ENCODE measurements at places on chromosomes 13 and 19.

DNA sequence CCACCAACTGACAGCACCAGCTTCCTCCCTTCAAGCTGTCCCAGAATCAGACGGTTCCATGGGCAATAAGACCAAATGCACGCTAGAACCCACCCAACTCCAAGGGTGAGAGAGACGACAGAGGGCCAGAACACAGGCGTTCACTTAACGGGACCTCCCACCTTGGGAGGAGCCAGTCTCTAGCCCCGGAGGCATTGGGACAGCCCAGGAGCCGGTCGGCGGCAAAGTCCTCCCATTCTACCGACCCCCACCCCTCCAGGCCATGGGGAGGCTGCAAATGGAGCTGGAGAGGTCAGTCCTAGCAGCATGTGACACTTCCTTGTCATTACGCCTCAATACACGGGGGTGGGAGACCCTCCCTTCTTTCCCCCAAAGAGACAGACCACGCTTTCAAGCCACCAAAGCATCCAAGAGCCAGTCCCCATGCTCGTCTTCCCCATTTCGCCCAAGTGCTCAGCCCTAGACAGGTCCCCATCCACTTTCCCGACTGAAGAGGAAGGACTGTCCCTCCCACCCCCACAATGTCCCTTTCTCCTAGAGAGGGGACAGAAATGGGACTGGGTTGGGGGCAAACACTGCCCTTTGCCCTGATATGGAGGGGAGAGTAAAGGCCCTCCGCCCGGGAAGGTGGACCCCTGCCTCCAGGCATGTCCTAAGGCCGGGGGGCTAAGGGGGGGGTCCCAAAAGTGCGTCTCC, 964 bp downstream of the KHSRP start:
- no peak for DNase-seq

GRCh38 chr19:47713046-47714021, at the start of gene EHD2:
Gene EHD2, plus strand, starts transcription at chr19:47713422. Its CDS starts 3,191 bp downstream, at chr19:47716613.
- peak; percentile 40 for DNase-seq

GRCh38 chr13:47288546-47288945, 391.7 kb upstream of the HTR2A start:
- DNase-seq, result no peak

GRCh38 chr19:55157064-55157908, at the start of gene TNNI3:
Gene TNNI3, minus strand, starts transcription at chr19:55157732. Its CDS starts 143 bp downstream, at chr19:55157589.
- DNase-seq, result no peak

DNA sequence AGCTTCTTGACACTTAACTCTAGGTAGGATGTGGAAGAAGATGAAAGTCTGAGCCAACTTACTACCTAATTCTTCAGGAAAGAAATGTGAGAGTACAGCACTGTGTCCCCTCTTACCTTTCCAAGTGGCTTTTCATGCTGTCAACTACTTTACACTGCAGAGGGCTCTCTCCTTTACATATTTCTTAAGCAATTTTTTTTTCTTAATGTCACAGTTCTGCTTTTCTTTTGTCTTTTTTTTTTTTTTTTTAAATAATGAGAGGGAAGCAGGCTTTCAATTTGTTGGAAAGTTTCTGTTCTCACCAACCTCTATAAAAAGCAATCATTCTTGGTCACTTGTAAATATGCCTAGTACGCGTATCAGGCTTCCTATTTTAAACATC, 212.7 kb upstream of the MIR17HG start:
- DNase-seq, result no peak

GRCh38 chr19:405121-405965, 3.6 kb downstream of the C2CD4C start:
- no peak for DNase-seq

DNA sequence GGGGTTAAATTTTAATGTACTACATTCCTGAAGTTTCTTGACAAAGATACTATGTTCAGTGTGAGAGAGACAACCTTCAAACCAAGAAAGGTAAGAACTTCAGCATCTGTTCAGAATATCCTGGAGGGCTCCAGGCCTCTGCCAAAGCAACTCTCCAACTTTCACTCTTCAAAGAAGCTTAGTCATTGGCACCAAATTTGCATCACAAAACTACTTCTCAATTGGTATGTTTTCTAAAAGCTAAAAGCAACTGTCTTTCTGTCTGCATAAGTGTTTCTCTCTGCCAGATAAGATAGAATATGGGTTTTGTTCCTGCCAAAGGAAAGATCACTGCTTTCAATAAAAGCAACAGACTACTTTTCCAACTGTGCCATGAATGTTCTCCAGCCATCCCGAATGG, 187.4 kb downstream of the SUCLA2 start:
- DNase-seq, result no peak

- DNase-seq, result no peak
Observed at GRCh38 chr13:112346173-112346898, 29.8 kb upstream of the SPACA7 start.

DNA sequence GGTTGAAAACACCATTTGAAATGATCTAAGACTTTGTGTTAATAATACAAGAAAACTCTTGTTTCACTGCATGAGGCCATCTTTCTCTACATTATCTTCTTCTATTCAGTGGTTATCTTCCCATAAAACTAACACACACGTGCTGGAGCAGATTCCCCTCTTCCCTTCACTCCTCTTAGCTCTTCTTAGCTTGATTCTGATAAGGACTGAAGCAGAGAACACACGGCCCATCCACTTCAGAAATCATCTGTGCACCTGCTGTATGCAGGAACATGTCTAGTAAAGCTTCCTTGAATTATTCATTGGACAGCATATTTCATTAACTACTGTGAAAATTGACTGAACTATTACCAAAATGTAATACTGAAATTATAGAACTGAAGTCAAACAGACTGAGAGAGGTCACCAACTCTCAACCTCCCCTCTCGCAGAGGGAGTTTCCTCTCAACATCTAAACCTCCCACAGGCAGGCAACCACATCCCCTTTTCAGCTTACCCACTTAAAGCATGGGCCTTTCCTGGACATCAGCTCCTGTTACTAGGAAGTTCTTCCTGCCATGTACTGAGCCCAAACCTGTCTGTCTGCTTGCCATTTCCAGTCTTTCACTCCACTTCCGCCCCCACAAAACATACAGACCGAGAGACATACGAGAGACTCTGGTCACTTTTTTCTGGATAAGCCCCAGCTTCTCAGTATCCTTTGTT, 113.9 kb downstream of the CRYL1 start:
- no peak for DNase-seq

DNA sequence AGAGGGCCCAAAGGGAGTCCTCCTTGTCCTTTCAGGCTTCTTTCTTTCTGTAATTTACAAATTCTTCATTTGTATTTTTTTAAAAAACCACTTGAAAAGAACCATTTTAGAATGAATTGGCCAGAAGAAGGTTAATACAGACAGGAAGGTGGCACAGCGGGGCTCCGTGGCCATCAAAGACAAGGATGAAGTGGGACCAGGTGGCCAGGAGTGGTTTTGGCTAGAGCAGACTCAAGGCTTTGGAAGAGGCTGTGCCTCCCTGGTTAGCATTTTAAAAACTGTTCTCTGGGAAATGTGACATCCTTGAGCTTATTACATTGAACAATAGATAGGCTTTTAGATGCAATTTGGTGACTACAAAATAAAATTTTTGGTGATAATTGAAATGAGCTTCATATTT, 48.4 kb downstream of the ATP8A2 start:
- DNase-seq, result no peak

GRCh38 chr13:27556109-27556508, 64.2 kb downstream of the LNX2 start:
- DNase-seq, result no peak

DNA sequence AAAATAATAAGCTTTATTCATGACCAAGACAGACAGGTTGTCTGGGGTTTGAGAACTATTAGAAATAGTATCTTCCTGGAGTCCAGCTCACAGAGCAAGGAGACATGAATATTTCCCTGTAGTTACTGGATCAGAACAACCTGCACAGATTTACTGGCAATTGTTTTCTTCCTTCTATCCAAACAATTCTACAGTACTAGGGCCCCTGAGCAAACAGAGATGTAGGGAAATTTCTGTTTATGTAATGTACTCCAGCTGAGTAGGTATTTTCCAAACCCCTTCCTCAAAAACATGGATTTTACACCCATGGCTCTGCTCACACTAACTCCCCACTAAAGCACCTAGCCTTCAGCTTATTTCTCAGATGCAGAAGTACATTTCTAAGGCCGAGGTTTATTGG, 557.6 kb downstream of the GPC6 start:
- DNase-seq, result no peak

DNA sequence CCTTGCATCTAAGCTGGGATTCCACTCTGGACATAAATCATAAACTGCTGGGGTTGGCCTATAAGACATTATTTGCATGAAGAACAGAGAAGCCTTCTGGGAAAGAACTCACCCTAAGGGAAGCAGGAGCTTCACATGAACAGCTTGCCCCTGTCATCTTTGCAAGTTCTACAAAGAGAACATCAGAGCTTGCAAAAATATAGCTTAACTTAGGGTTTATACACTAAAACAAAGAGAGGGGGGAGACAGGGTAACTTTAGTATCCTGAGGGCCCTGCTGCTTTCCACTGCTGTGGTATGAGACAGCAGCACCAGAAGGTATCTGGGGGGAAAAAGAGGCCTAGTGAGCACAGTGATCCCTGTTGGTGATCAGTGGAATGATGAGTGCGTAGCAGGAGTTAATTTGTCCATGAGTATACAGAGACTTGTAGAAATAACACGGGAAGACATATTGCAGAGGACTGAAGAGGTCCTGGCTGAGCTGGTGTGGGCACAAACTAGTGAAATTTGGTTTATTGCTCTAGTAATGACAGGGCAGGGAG, 116.1 kb upstream of the TSC22D1 start:
- DNase-seq, result no peak

GRCh38 chr19:56015756-56016155, 29.2 kb downstream of the NLRP5 start:
- no peak for DNase-seq

GRCh38 chr13:21998279-21998990, 327.6 kb downstream of the FGF9 start:
- DNase-seq, result no peak

GRCh38 chr13:104954210-104954609, 1581.3 kb downstream of the EFNB2 start:
- no peak for DNase-seq

DNA sequence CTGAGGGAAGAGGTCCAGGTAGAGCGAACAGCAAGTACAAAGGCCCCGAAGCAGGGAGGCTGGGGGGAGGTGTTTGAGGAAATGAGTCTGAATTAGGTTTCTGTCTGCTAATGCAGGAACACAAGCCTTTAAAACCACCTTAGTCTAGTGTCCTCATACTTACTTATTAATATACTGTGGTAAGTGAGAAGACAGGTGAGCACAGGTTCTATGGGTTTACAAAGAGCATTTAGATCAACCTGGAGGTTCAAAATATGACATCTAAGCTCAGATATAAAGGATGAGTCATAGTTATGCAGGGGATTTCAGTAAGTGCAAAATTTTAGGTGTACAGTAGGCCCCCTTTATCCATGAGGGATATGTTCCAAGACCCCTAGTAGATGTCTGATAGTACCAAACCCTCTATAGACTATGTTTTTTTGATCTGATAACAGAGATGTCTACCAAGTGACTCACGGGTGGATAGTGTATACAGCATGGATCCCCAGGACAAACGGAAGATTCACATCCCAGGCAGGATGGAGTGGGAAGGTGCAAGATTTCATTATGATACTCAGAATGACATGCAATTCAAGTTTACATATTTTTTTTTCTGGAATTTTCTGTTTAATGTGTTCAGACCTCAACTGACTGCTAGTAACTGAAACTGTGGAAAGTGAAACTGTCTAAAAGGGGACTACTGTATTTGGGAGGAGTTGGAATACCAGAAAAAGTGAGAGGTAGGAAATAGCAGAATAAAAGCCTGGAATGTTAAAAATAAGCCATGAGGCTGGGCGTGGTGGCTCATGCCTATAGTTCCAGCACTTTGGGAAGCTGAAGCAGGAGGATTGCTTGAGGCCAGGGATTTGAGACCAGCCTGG, 18.2 kb upstream of the MED4 start:
- DNase-seq, result no peak

DNA sequence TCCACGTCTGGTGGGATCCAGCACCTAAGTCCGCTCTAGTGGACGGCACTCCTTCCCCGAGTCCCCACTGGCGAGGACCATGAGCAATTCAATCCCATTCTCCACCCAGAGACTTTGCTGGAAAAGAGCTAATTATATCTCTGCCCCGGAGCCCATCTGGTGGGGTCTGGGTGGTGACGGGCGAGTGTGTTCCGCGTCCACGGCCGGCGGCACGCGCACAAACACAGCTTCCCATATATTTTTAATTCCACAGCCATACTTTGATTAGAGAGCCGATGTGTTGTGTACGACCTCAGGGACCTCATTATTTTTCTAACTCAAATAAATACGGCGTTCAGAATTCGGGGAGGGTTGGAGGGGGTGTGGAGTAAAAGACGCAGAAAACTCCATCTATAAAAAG, 64.1 kb upstream of the ADGRE5 start:
- no peak for DNase-seq

Measured in omental fat pad (tissue), 4 donors.